Left ventricle myocardium inferior (tissue), 1 donor: ENCODE measurements at places on chromosomes 3 and 15. TPM values are rescaled to one million over a fixed set of nuclear protein-coding genes. Genes with fewer than 3 reads are reported as not detected.
A peak's percentile ranks its signal among the peaks of the same experiment; 100 is the strongest.

GRCh38 chr3:53773611-53774368, 72.4 kb downstream of the CHDH start:
- DNase-seq = no peak
- H3K4me1 ChIP-seq = peaks cover 10% of the 10 kb centered on the region
- H3K27ac ChIP-seq = no peak overlapping the region
- no peak overlapping the region for H3K4me3 ChIP-seq
- peaks cover 20% of the 10 kb centered on the region for H3K27me3 ChIP-seq
- H3K36me3 ChIP-seq = no peaks in the 10 kb centered on the region

GRCh38 chr3:71964170-71964569, 179.2 kb upstream of the PROK2 start:
- DNase-seq = no peak
- H3K36me3 ChIP-seq = no peaks in the 10 kb centered on the region
- H3K27ac ChIP-seq = no peak overlapping the region
- H3K4me3 ChIP-seq = no peak overlapping the region
- peaks cover 37% of the 10 kb centered on the region for H3K27me3 ChIP-seq

- H3K4me1 ChIP-seq = peaks cover 19% of the 10 kb centered on the region
- no peak overlapping the region for H3K27ac ChIP-seq
- no peak overlapping the region for H3K4me3 ChIP-seq
- H3K27me3 ChIP-seq = peaks cover 22% of the 10 kb centered on the region
These were observed 3.4 kb upstream of the DOCK3 start for GRCh38 chr3:50671331-50671730.

DNA sequence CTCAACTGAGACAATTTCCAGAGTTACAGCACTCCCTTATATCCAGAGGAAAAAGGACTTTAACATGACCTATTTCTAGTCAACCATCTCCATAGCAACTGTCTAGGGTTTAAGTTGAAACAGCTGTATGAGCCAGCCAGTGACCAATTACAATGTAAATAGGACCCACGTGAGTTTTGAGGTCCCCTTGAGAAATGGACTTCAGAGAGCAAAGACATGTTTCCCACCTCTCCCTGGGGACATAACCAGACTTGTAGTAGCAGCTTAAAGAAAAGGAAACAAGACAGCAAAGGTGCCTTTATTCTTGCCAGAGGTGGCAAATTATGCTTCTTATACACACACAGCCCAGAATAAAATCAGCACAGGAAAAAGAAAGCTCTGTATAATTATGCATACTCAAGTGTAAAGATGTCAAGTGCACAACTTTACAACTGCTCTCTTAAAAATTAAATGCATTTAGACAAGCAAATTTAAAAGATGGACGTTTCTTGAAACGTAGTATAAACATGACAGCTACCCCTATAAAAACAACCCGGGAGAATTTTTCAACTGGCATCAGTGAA, 40.2 kb downstream of the SUMF1 start:
- H3K4me3 ChIP-seq = no peak overlapping the region
- peak overlapping the region; percentile 41 for H3K27ac ChIP-seq
- no peak for DNase-seq

- H3K27me3 ChIP-seq = peaks cover 80% of the 10 kb centered on the region
- H3K4me3 ChIP-seq = no peak overlapping the region
- peaks cover 3% of the 10 kb centered on the region for H3K4me1 ChIP-seq
These were observed 25.1 kb downstream of the SLC6A11 start for GRCh38 chr3:10841100-10841499.

GRCh38 chr3:42247576-42248027, 18.4 kb downstream of the CCK start:
- no peak overlapping the region for H3K27ac ChIP-seq
- no peaks in the 10 kb centered on the region for H3K4me1 ChIP-seq
- no peak overlapping the region for H3K4me3 ChIP-seq
- peaks cover 29% of the 10 kb centered on the region for H3K27me3 ChIP-seq

DNA sequence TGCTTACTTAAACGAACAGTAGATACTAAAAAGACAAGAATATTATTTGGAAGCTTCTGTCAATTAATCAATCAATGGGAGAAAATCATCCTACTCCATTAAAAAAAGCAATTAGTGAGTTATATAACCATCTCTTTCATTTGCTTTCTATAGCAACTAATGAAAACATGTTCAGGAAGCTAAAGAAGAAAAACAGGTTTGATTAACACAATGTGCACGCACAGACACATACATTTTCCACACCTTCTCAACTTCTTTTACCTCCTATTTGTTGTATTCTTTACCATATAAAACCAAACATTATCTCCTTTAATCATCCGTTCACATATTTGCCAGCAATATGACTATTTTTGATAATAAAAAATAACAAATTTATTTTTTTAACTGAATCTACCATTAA, 111.3 kb downstream of the GBE1 start:
- no peaks in the 10 kb centered on the region for H3K27me3 ChIP-seq
- H3K27ac ChIP-seq = no peak overlapping the region
- no peak overlapping the region for H3K4me3 ChIP-seq
- DNase-seq = no peak
- peaks cover 54% of the 10 kb centered on the region for H3K4me1 ChIP-seq

- no peaks in the 10 kb centered on the region for H3K4me1 ChIP-seq
- H3K27me3 ChIP-seq = no peaks in the 10 kb centered on the region
- DNase-seq = no peak
- no peak overlapping the region for H3K4me3 ChIP-seq
- no peak overlapping the region for H3K27ac ChIP-seq
These were observed 100.3 kb upstream of the TPRG1 start for GRCh38 chr3:189071446-189071845.

DNA sequence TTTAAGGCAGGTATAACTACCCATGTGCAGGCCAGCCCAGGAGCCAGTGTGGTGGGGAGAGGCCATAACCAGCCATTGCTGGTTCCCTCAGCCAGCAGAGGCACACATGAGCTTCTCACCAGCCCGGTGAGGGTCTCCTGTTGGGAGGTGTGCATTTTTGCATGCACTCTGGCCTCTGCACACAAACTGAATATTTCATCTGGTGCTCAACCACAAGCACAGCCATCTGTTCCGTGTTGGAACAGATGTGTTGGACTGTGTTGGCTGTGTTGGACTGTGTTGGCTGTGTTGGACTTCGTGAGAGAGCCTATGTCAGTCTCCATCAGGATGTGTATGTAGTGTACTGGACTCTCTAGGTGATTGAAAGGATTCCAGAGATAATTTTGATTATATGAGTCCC, 67.2 kb downstream of the RPL39L start:
- H3K27ac ChIP-seq = no peak overlapping the region
- no peaks in the 10 kb centered on the region for H3K27me3 ChIP-seq
- H3K4me3 ChIP-seq = no peak overlapping the region
- DNase-seq = no peak

GRCh38 chr3:58387650-58388546, 45.7 kb downstream of the PDHB start:
- H3K4me1 ChIP-seq = peaks cover 64% of the 10 kb centered on the region
- DNase-seq = no peak
- H3K27me3 ChIP-seq = no peaks in the 10 kb centered on the region
- peaks cover 2% of the 10 kb centered on the region for H3K36me3 ChIP-seq

- H3K27me3 ChIP-seq = no peaks in the 10 kb centered on the region
- DNase-seq = no peak
- H3K4me1 ChIP-seq = no peaks in the 10 kb centered on the region
- no peak overlapping the region for H3K27ac ChIP-seq
- H3K4me3 ChIP-seq = no peak overlapping the region
These were observed 41.4 kb downstream of the C3orf85 start for GRCh38 chr3:109177908-109178307.

DNA sequence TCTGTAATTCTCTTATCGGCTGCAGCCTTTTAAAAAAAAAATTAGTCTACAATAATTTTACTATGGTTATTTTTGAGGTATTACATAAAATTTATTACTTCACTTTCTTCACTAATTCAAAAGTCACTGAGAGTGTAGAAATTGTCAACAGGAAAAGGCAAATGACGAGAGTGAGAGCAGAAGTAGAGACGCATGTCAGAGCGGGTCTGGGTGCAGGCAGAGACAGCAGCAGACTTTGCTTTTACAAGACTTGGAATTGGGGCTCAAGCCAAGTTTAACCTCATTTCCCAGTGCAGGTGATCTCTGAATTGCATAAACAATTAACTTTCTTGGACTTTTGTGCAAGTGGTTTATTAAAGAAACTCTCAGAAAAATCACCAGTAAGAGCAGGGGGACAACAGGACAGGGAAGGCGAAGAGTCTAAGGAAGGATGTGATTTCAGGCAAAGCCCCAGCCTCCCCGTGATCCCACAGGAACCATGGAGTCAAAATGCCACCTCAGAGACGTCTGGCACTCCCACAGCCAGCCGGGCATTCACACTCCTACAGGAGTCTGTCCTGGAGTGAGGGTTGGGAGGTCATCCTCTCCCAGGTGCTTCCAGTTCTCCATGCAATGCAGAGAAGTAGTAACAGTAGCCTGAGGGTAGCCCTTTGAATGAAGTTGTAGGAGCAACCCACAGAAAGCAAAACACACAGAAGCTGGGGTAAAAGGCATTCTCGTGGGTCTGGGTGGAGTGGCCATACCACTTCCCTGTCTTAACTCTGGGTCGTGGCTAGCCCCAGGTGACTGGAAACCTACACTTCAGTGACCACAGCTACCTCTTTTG, 274.0 kb upstream of the TGFBR2 start:
- H3K4me3 ChIP-seq = no peak overlapping the region
- no peaks in the 10 kb centered on the region for H3K27me3 ChIP-seq
- DNase-seq = no peak
- no peak overlapping the region for H3K27ac ChIP-seq
- H3K36me3 ChIP-seq = no peaks in the 10 kb centered on the region
- no peaks in the 10 kb centered on the region for H3K4me1 ChIP-seq

DNA sequence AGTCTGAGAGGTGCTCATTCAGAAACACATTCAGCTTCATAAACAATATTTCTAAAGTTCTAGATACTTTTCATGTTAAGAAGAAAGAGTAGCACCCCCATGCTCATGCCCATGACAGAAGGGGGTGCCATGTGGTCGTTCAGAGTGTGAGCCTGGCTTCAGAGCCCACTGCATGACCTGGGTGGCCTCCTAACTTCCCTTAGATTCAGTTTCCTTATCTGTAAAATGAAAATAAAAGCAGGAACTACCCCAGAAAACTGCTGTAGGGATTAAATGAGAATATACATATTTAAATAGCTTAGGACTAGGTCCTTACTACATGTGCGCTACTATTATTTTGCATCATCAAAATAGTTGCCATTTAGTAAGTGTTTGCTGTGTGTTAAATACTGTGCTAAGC, 69.2 kb downstream of the ABHD5 start:
- H3K36me3 ChIP-seq = no peaks in the 10 kb centered on the region
- peak overlapping the region; percentile 69 for H3K27ac ChIP-seq
- no peaks in the 10 kb centered on the region for H3K27me3 ChIP-seq
- peaks cover 19% of the 10 kb centered on the region for H3K4me1 ChIP-seq

DNA sequence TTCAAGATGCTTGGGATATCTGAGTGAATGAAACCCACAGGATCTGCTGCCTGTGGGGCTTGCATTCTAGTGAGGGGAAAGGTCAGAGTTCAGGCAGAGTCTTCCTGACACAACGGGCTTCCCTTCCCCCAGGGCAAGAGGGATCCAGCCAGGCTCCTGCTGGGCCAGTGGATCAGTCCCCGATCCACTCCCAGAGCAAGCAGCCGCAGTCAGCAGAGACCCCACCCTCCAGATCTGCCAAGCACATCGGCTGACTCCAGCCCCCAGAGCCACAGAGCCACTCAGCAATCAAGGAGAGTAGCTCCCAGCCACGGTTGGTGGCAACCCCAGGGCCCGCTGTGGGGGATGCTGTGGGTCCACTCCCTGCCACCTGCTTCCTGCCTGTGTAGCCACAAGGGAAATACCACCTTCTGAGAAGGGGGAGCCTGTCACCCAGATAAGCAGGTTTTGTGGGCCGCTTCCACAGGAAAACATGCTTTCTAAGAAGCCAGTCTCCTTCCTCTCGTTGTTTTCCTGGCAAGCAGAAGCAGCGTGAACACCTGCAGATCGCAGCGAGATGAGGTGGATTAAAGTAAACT, 44.9 kb downstream of the CPN2 start:
- no peak overlapping the region for H3K4me3 ChIP-seq
- H3K27ac ChIP-seq = no peak overlapping the region
- H3K36me3 ChIP-seq = no peaks in the 10 kb centered on the region
- no peak for DNase-seq
- peaks cover 45% of the 10 kb centered on the region for H3K27me3 ChIP-seq
- peaks cover 4% of the 10 kb centered on the region for H3K4me1 ChIP-seq

GRCh38 chr3:41175365-41175764, 23.9 kb upstream of the CTNNB1 start:
- no peak for DNase-seq
- no peaks in the 10 kb centered on the region for H3K4me1 ChIP-seq
- no peaks in the 10 kb centered on the region for H3K27me3 ChIP-seq

DNA sequence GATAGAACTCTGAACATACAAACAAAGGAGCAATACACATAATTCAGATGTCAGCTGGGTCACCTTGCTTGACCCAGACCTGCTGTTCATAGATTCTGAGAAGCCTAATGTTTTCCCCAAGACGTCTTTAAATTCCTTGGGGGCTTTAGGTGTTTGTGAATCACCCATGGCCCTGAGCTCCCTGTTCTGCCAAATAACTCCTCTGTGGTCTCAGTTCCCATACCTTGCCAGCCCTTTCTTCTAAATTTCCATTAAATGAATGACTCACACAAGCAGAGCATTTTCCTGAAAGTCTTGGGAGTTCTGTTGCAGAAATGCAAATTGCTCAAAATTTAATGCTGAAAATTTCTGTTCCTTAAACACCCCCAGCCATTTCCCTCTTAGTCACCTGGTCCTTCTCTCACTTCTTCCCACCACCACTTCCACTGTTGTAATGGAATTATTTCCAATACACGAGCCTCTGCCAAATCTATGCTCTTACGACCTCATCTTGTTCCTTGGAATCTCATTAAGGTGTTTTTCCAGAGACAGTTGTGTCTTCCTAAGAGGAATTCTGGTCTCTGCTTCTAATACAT, 33.4 kb upstream of the PSMD6 start:
- DNase-seq = no peak
- H3K4me1 ChIP-seq = peaks cover 16% of the 10 kb centered on the region

DNA sequence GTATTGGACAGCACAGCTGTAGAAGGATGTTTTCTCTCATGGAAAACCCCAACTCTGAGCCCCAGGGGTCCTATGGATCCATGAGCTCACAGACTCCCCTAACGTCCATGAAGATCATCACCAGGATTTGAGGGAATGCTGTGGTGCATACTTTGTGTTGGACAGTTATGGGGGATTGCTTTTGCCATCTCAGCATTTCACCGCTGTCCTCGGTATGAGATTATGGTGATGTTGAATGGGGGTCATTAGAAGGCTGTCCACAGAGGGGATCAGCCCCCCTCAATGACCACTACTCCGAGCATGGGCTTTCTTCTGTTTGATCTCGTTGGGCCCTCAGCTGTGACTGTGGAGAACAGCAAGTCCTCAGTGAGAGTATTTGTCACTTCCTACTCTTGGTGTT, 255.2 kb upstream of the CTDSPL start:
- H3K27me3 ChIP-seq = no peaks in the 10 kb centered on the region
- no peak overlapping the region for H3K4me3 ChIP-seq
- peaks cover 3% of the 10 kb centered on the region for H3K36me3 ChIP-seq
- H3K4me1 ChIP-seq = peaks cover 21% of the 10 kb centered on the region
- no peak overlapping the region for H3K27ac ChIP-seq

Gene HIGD2B
- total RNA-seq = not detected

Gene GOLGA6B
- total RNA-seq = not detected

Gene C3orf49
- total RNA-seq = not detected

Gene ITIH1
- not detected for total RNA-seq

Gene SERPINI2
- total RNA-seq = 0.41 TPM

Gene PEX5L
- total RNA-seq = 0.41 TPM

Gene DTX3L
- 13.6 TPM for total RNA-seq

Gene TLR9
- total RNA-seq = 0.66 TPM

Gene PLA2G4D
- total RNA-seq = not detected

Gene GOLGA8S
- 0.33 TPM for total RNA-seq

Gene FEM1B
- total RNA-seq = 46.7 TPM

Gene CCDC191
- 0.77 TPM for total RNA-seq
